ENCODE measurements at places on chromosomes 1 and 21.

DNA sequence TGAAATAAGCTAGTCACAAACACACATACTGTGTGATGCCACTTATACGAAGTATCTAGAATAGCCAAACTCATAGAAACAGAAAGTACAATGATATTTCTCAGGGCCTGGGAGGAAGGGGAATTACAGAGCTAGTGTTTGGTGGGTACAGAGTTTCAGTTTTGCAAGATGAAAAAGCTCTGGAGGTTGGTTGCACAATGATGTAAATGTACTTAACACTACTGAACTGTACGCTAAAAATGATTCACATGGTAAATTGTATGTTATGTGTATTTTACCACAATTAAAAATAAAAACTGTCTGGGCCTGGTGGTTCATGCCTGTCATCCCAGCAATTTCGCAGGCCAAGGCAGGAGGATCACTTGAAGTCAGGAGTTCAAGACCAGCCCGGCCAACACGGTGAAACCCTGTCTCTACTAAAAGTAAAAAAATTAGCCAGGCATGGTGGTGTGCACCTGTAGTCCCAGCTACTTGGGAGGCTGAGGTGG is 15.3 kb upstream of the FHAD1 start:
- no peak for DNase-seq

DNA sequence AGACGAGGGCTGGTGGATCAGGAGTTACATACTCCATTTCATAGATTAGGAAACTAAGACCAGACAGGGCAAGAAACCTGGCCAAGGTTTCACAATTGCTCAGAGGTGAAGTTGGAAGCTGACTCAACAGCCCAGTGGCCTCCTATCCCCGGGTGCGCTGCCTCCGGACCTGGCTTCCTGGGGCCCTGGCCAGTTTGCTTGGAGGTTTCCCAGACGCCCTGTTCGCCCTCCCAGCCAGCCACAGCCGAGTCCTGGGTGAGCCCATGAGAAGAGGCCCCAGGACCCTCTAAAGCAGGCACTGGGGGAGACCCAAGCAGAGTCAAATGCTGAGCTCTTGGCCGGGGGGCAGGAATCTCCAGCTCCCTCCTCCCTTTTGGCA is 180.1 kb downstream of the ZBTB18 start:
- no peak for DNase-seq

- no peak for DNase-seq
These were observed 109.9 kb downstream of the KIAA0319L start for GRCh38 chr1:35447278-35447677.

DNA sequence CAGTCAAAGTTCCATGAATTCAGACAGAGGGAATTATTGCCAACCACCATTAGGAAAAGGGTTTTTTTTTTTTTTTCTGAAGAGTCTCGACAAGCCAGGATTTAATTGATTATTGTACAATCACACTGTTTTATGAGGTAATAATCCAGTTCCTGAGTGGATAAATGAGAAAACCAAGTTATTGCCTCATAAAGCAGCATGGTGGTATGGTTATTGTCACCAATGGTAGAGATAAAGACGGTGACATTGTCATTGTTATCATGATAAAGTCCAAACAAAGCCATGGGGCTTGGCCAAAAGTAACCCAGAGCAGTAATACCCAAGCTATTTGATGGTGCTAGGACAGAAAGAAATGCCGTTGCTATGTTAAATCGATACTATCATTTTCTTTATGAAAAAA is 232.8 kb downstream of the USH2A start:
- no peak for DNase-seq

GRCh38 chr21:36605426-36605825 is 93.5 kb upstream of the SIM2 start:
- DNase-seq: no peak

GRCh38 chr1:32611859-32612188 is 38.5 kb downstream of the ZBTB8OS start:
- DNase-seq: no peak

DNA sequence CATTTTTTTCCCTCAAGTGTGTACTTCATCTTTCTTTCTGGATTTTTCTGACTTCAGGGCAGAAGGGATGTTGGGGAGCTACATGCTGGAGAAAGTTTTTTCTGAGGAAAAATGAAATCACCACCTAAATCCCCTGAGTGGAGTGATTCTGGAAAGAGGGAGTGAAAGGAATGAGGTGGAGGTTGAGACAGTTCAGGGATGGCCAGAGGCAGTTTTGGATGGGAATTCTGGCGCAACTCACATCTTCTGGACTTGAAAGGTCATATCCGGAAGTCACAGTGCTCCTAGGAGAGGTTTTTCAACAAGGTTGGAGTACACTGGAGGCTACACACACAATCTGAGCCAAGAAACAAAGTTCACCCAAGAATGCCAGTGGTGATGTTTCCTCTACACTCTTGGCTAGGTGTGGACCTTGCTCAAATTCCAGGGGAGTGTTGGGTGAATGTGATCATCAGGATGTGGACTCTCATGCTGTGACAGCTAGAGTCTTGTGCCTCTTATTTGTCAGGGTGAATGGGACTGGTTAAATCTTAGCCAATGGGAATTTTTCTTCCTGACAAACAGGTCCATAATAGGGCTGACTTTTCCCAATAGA is 161.5 kb downstream of the HLX start:
- no peak for DNase-seq

- no peak for DNase-seq
These were observed 171.6 kb upstream of the EDN2 start for GRCh38 chr1:41656068-41656467.

DNA sequence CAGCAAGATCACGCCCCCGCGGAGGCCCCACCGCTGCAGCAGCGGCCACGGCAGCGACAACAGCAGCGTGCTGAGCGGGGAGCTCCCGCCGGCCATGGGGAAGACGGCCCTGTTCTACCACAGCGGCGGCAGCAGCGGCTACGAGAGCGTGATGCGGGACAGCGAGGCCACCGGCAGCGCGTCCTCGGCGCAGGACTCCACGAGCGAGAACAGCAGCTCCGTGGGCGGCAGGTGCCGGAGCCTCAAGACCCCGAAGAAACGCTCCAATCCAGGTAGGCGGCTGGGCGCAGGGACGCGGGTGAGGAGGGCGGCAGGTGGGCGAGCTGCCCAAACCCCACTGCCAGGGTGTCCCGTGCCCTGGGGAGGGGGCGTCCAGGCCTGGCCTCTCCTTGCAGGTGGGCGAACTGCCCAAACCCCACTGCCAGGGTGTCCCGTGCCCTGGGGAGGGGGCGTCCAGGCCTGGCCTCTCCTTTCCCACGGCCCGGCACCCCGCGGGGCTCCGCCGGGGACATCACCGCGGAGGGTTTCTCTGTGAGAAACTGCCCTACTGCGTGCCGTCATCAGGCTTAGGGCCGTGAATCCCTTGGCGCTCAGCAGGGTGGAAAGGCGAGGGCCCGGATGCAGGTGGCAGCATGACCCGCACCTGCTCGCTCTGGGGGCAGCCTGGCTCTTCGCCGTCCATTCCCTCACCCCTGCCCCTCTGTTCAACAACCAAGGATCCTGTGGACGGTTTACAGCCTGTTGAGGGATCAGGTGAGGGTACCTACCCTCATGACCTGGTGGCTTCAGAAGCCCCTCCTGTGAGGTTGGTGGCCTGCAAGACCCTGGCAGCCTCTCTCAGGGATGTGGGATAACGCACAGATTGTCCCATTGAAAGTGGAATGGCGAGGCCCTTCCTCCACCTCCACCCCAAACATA is 534.0 kb downstream of the KIF26B start:
- DNase-seq: no peak

DNA sequence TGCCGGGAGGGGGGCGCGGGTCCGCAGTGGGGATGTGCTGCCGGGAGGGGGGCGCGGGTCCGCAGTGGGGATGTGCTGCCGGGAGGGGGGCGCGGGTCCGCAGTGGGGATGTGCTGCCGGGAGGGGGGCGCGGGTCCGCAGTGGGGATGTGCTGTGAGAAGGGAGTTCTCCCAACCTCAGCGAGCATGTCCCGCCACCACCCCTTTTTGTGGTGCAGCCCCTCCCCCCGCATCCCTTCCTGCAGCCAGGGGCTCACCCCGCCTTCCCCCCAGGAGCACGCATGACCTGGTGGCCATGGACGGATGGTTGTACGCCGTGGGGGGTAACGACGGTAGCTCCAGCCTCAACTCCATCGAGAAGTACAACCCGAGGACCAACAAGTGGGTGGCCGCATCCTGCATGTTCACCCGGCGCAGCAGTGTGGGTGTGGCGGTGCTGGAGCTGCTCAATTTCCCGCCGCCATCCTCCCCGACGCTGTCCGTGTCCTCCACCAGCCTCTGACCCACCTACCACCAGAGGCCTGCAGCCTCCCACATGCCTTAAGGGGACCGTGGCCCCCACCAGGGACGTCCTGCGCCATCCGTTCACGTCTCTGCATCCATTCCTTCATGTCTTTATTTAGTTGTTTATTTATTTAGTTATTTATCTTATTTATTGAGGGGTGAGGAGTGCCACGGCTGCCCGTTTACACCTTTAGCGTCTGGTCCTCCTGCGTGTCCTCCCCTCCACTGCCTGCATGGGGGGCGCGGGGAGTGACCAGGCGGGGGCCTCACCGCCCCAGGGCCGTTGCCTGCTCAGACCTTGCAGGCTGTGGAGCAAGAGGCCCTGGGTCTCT is 1.4 kb upstream of the PLEKHN1 start:
- no peak for DNase-seq

GRCh38 chr1:226938903-226939437 is 1.1 kb upstream of the COQ8A start:
- DNase-seq: no peak

DNA sequence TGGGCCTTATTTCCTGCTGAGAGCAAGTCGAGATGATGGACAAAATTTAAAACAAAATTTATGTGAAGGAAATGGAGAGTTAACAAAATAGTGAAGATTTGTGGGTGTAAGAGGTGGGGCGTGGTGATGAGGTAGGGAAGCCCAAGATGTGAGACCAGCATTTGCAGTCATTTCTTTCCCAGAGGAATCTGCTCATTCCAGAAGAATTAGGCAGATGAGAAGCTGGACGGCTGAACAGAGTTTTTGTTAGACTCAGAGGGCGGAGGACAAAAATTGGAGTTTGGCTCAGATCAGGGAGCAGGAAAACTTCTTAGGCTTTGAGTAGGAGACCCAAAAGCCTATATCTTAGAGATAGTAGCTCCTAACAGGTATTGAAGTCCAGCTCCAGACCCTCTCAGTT is 65.3 kb downstream of the CAMTA1 start:
- DNase-seq: no peak

DNA sequence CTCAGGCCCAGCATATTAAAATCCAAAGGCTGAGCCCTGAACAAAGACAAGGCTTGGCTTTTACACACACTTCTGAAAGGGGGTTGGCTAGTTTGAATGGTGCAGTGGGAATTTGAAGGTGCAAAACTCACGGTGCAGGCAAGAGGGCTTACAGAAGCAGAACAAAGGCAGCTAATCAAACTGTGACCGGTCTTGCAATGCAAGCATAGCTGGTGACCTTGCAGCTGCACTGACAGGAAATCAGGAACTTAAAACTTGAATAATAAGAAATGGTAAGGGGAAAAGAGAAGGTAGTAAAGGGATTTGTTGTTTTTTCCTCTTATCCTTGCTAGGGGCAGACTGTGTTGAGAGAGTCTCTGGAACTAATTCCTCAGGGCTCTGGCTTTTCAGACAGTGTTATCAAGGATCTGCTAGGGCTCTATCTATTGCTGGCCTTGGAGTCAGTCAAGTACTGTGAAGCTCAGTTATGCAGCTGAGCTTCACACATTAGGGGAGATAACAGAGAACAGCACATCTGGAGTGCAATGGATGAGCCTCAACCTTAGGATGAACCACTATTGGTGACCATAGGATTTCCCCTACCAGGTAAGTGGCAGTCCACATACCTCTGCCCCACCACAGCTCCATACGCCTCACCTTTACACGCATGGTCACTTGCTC is 97.6 kb downstream of the PPIAL4G start:
- DNase-seq: no peak

GRCh38 chr21:44487831-44488230 is 32.5 kb downstream of the LRRC3 start:
- no peak for DNase-seq

DNA sequence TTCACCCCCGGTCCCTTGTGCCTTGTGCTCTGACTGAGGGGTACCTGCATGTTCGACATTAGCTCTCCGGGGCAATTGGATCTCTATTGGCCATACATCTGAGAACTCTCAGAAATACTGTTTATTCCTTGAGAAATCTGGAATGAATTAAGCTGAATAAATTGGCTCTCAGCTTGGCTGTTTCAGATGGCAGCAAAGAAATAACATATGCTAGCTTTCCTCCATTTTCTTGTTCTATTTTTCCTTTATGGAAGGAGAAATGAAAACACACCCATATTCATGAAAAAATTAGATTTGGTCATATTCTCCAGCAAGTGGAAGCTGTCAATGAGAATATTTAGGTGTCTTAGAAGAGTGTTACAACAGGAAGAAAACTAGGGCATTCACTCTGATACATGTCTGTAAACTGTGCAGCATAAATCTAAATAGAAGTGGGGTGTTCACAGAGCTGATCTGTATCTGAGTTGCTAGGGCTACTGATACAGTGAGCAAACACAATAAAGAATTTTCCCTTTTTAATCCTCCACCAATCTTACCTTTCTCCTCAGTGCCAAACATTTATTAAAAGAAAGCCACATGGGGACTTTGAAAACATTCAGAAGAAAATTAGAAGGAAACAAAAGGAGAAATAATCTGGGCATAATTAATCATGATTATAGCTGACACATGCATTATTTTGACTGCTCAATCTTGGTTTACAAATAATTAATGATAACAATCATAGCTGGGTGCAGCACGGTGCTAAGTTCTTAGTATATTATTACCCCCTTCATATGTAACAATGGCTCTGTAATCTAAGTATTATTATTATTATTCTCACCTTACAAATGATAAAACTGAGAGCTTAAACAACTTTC is 671.9 kb upstream of the USP24 start:
- DNase-seq: no peak

DNA sequence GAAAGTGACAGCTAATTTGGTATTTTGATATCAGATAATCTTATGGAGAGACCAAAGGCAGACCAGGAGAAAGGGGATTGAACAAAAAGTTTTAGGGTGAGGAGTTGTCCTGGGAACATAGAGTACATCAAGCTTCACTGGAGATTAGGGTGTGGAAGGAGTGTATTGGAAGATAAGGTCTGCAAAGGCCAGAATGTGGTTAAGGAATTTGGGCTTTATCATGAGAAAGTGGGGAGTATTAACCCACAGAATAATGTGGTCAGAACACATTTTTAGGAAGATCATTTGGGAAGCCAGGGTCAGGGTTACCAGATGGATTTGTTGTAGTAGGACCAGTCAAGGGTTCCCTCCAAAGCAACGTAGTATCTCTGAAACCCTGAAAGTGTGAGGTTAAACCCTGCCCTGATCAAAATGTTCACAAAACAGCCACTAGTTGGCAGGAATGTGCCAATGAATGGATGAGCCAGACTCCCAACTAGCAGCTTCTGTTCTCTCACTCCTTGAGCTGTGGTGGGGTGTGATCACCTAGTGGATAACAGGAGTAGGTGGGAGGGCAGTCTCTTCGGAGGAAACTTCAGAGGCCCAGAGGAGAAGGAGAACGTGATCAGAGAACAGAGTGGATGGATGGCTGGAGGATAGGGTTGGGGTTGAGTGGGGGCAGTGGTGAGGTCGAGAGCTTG is 35.8 kb downstream of the SLC2A1 start:
- DNase-seq: peak; percentile 19

Measured in activated CD4-positive, CD25-positive, alpha-beta regulatory T cell (primary cell).